H1 (cell line): ENCODE measurements at places on chromosomes 1 and 21. TPM values are rescaled to one million over a fixed set of nuclear protein-coding genes. Genes with fewer than 3 reads are reported as not detected.

The LIN28A gene
- 1,467 and 1,486 TPM in 2 replicates for total RNA-seq

The ZC3H12A gene
- 7.4 TPM in 2 replicates for total RNA-seq

The HTR1D gene
- total RNA-seq = 11.5 and 13.0 TPM in 2 replicates

The AK2 gene
- total RNA-seq = 127 and 137 TPM in 2 replicates

The NBPF3 gene
- total RNA-seq = 4.1 and 4.3 TPM in 2 replicates

The PRAMEF17 gene
- not detected in 2 replicates for total RNA-seq

The FCRL2 gene
- not detected in 2 replicates for total RNA-seq

The FAM3B gene
- 2.0 and 3.1 TPM in 2 replicates for total RNA-seq

The SLC30A7 gene
- total RNA-seq = 18.9 and 22.1 TPM in 2 replicates

The TMEM81 gene
- total RNA-seq = 5.8 and 5.9 TPM in 2 replicates

The RGL1 gene
- 2.4 TPM in 2 replicates for total RNA-seq

The DCAF6 gene
- total RNA-seq = 16.5 and 17.4 TPM in 2 replicates

The OR2L2 gene
- 0.10 TPM in 1 of 2 replicates, not detected in the other for total RNA-seq

The GPR153 gene
- 5.7 and 6.1 TPM in 2 replicates for total RNA-seq

GRCh38 chr1:178374016-178374415 is 122.7 kb downstream of the CLEC20A start:
- DNase-seq = no peak

DNA sequence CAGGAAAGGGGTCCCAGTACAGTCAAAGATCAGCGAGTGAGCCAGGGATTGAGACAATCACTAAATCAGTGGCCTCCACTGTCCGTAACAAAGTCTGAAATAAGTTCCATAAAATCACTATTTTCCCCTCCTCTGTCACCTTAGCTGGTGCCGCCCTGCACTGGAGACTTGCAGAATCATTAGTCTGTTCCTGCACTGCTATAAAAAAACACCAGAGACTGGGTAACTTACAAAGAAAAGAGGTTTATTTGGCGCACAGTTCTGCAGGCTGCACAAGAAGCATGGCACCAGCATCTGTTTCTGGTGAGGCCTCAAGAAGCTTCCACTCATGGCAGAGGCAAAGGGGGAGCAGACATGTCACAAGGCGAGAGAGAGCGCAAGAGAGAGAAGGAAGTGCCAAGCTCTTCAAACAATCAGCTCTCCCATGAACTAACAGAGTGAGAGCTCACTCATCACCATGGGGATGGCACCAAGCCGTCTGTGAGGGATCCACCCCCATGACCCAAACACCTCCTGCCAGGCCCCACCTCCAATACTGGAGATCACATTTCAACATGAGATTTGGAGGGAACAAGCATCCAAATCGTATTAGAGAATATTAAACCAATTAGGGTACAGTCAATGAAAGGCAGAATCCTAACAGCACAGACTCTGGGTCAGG is 129.8 kb upstream of the TIAM1 start:
- no peak for DNase-seq

- DNase-seq = no peak
These were observed 74.9 kb downstream of the PIK3CD start for GRCh38 chr1:9726406-9726805.

DNA sequence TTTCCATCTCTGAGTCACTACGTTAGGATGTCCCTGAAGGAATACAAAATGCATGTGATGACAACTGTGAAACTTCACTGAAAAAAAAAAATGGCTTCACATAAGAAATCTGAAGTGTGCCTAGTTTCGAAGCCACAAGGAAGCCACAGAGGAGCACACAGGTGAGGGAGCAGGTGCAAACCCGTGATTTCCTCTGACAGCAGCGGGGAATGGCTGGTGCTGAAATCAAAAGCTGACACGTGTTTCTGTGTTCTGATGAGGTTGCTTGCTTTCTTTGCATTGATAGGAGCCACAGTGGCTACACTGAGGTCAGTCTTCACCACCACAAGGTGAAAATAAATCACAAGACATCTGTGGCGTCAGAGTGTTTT is 105.7 kb upstream of the TLR5 start:
- peak; percentile 17 for DNase-seq

DNA sequence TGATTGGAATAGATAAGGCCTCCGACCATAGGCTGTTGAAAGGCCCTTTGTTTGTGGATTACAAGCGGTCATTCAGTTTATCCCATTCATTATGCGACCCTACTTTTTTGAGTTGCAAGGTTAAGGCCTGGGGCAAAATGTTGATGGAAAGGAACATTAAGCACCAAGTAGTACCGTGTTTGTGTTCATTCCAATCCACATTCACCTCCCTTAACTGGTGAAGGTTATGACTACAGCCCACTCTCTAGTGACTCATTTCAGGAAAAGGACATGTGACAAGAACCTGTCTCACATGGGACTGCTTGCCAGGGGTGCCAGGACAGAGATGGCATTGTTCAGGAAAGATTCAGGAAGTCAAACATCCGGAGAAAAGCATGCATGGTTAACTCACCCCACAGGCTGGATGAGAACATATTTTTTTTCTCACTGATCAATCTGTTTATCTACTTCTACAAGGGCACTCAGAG is 81.6 kb downstream of the CD58 start:
- no peak for DNase-seq

- DNase-seq = no peak
These were observed 593.1 kb downstream of the PTBP2 start for GRCh38 chr1:97314685-97315084.

DNA sequence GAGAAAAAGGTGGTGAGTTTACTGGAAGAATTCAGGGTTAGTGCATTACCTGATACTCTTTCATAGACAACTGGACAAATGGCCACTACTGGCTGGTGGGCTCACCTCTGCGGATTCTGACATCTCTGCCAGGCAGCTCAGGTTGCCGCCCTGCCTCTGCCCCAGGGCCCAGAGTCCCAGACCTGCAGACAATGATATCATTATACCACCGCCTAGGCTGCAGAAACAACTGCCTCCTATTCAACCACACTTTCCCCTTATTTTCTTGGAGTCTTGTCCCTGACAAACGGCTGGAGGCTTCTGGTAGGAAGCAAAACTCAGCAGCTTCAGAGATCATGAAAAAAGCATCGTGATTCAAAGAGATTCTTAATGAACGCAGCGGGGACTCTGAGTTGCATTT is 37.0 kb downstream of the IRF2BP2 start:
- DNase-seq = no peak

DNA sequence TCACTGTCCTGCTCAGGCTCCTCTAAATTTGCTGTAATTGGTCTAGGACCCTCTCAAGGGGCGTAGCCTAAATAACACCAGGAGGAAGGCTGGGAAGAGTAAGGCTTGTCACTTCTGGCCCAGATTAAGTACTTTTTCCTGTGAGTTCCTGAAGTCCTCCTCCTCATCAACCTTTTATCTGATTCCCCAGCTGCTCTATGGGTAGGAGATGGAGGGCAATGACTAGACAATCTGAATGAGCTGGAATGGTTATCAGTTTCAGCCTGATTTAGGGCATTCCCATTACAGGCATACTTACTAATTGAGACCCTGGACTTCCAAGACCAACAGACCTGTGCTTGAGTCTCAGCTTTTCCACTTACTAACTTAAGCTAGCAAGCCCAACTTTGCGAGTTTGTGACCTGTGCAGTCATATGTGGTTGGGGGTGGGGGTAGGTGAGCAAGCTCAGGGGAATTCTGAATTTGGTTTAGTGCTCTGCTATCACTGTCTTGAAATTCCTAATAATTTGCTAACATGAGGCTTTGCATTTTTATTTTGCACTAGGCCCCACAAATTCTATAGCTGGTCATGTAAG is 18.0 kb upstream of the FGGY start:
- DNase-seq = no peak

- no peak for DNase-seq
These were observed 25.9 kb downstream of the PCNX2 start for GRCh38 chr1:233269656-233270055.

- DNase-seq = no peak
These were observed 244.5 kb downstream of the NEGR1 start for GRCh38 chr1:72037745-72038343.

DNA sequence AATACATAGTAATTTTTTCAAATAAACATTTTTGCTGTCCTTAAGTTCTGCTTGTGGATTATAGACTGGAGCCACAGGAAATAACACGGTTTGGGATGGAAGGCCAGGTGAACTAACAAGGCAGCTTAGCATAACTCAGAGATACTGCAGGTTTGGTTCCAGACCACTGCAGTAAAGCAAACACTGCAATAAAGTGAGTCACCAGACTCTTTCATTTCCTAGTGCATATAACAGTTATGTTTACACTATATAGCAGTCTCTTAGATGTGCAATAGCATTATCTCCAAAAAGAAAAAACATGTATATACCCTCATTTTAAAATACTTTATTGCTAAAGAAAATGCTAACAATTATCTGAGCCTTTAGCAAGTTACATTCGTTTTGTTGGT is 22.0 kb downstream of the LRRC42 start:
- DNase-seq = no peak

DNA sequence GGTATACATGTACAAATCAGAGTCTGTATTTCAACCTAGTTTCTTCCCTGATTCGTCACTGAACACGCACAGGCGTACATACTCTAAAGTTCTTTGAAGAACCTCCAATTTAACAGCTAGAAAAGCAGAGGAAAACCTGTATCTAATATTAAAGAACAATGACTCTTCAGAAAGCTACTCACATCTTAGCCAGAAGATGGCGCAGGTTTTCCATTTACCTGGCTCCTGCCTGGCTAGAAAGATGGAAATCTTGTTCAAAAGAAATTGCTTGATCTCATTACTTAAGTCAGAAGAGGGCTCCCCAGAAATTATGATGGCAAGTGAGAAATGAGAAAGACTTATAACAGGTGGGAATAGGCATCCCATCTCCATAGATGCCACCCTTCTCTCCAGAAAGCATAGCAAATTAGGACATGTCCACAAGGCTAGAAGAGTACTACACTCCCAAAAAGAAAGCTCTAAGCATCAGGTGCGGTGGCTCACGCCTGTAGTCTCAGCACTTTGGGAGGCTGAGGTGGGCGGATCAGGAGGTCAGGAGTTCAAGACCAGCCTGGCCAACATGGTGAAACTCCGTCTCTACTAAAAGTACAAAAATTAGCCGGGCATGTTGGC is 19.0 kb upstream of the L1TD1 start:
- peak; percentile 71 for DNase-seq

GRCh38 chr1:66436378-66437135 is 97.4 kb upstream of the SGIP1 start:
- DNase-seq = no peak

DNA sequence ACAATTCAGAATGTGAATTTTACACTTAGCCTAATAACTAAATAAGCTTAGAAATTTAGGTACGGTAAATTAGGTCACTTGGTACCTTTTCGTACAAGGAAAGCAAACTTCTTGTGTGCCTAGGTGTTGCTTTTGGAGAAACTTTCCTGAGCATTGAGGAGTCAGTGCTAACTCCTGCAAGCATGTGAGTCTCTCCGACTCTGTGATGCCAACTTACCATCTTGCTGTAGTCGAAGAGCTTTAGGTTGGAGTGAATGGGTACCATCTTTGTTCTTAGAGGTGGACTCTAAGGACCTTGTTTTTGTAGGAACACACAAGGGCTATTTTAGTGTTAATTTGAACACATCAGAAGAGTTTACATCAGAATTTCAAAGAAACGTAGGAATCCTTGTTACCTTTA is 688.9 kb downstream of the USP25 start:
- DNase-seq = no peak

DNA sequence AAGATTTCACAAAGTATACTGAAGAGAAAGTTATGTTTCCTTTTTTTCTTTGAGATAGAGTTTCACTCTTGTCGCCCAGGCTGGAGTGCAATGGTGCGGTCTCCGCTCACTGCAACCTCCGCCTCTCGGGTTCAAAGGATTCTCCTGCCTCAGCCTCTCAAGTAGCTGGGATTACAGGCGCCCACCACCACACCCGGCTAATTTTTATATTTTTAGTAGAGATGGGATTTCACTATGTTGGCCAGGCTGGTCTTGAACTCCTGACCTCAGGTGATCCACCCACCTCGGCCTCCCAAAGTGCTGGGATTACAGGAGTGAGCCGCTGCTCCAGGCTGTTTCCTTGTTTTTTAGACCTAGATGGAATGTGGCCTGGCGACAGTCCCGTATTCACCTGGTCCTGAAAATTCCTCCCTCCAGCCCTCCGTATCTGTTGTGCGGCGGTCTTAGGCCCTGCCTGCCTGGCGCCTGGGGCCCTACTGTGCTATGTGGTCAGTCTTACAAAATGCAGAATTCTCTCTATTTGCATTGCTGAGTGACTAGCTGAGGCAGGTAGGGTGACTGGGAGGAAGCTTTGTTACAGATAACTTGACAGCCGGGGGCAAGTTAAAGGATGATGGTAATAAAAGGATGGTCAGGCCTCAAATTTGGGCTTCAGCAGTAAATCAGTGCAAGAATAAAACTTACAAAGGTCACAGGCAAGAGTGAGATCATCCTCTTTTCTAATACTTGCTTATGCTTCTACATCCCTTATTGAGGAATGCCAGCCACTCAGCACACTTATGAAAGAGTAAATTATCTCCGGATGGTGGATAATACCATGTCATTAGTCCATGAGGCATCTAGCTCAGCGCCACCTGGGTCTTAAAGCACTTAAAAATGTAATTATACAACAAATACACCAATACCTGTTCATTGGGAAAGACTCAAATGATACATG is 30.3 kb downstream of the PARK7 start:
- DNase-seq = peak; percentile 90
